ENCODE measurements at places on chromosomes 4 and X. TPM values are rescaled to one million over a fixed set of nuclear protein-coding genes. Genes with fewer than 3 reads are reported as not detected.

DNA sequence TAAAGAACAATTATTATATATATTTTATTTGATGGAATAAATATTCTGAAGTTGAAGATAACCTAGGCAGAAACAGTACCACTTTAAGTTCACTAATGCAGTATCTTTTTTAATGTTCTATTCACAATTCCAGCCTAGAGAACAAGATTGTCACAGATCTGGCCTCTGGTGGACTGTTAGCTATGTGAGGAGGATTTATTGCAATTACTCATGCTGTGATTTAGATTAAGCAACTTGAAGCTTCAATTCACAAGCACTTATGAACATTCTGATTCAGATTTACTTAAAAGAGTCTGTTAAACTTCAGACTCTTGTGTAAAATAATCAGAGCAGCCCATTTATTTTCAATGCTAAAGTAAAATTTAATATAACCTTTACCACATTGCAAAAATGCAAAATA lies 1489.8 kb downstream of the STIM2 start:
- DNase-seq, result peak; percentile 62

GRCh38 chr4:55312489-55313101 lies 33.4 kb upstream of the SRD5A3 start:
- DNase-seq, result peak; percentile 72

Gene CSN1S1
- total RNA-seq, result not detected

Gene HSFX2
- total RNA-seq, result 0.36 TPM

- DNase-seq, result no peak
Observed at GRCh38 chr4:157882901-157883300, 289.9 kb downstream of the GASK1B start.

GRCh38 chr4:33057736-33058135 lies 2337.6 kb downstream of the PCDH7 start:
- no peak for DNase-seq

GRCh38 chr4:3352505-3352904 lies 59.7 kb downstream of the RGS12 start:
- DNase-seq, result no peak

GRCh38 chr4:150906987-150907633 lies 108.0 kb downstream of the LRBA start:
- peak; percentile 15 for DNase-seq

- DNase-seq, result peak; percentile 43
Observed at GRCh38 chrX:120560405-120560841, 339 bp downstream of the CUL4B start.

- DNase-seq, result peak; percentile 96
Observed at GRCh38 chrX:29662759-29663503, 552.4 kb upstream of the MAGEB2 start.

Gene DOK7
- not detected for total RNA-seq

GRCh38 chr4:168433571-168433970 lies 46.7 kb downstream of the DDX60L start:
- peak; percentile 62 for DNase-seq

DNA sequence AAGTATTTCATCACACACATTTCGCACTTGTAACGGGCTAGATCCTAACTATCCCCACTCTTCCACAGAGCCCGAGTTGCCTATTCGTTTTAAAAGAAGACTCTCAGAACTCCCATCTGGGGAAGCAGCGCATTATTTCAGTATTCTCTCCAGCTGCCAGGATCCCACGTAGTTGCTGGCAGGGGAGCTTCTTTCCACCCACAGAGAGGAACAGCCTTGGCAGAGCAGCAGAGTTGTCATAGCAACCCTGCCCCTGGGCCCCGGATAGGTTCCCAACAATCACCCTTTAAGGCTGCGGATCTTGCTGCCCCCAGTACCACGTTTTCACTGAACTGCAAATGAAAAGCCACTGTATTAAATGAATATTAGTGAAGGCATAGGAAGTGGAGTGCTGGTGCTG lies 106.7 kb downstream of the GPM6A start:
- no peak for DNase-seq

DNA sequence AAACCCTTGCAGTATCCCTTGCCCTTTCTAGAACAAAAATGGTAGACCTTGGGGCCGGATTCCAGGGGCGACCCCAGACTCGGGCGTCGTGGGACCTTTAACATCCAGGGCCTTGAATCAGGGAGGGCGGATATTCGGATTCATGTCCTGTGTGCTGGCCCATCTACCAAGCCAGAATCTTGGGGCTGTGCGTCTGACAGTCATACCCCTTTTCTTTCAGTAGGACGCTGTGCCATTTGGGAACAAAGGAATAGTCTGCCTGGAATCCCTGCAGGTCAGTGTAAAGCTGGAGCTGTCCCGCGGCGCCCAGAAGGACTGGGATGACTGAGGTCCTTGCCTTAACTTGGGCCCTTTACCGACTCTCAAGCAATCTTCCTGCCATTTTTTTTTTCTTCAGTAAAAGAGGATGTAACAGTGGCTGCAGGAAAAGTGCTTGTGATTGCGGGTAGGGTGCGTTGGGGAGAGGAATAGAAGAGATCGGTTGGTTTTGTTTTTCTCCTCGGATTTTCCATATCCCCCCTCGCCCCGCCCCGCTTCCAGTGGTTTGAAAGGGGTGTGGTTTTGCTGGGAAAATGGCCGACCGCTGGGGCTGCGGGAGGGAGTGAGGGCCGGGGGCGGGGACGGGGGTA lies 518 bp downstream of the ARMCX1 start:
- DNase-seq, result peak; percentile 45

Gene MAGEA11
- total RNA-seq, result not detected

- no peak for DNase-seq
Observed at GRCh38 chrX:155959018-155959587, 38.4 kb upstream of the IL9R start.

Gene SRP72
- total RNA-seq, result 202 TPM

Gene FAM114A1
- 378 TPM for total RNA-seq

Gene PFKFB1
- total RNA-seq, result 0.09 TPM
